ENCODE measurements at places on chromosomes 6 and 20. TPM values are rescaled to one million over a fixed set of nuclear protein-coding genes. Genes with fewer than 3 reads are reported as not detected.

TRIM40 gene
- total RNA-seq: not detected

FOXP4 gene
- 22.0 TPM for total RNA-seq

SYTL3 gene
- 1.5 TPM for total RNA-seq

HMGCLL1 gene
- total RNA-seq: 0.13 TPM

All from A549 treated with Mapracorat at 1 μM for 4 hours (cell line).